Activated CD4-positive, CD25-positive, alpha-beta regulatory T cell treated with anti-CD3 and anti-CD28 coated beads, Interleukin-2, amount 50 U/mL, for 72 hours (primary cell): ENCODE measurements at places on chromosomes 6 and 20.

- no peak for DNase-seq
Measured at GRCh38 chr6:149157126-149157525, 160.4 kb upstream of the TAB2 start.

DNA sequence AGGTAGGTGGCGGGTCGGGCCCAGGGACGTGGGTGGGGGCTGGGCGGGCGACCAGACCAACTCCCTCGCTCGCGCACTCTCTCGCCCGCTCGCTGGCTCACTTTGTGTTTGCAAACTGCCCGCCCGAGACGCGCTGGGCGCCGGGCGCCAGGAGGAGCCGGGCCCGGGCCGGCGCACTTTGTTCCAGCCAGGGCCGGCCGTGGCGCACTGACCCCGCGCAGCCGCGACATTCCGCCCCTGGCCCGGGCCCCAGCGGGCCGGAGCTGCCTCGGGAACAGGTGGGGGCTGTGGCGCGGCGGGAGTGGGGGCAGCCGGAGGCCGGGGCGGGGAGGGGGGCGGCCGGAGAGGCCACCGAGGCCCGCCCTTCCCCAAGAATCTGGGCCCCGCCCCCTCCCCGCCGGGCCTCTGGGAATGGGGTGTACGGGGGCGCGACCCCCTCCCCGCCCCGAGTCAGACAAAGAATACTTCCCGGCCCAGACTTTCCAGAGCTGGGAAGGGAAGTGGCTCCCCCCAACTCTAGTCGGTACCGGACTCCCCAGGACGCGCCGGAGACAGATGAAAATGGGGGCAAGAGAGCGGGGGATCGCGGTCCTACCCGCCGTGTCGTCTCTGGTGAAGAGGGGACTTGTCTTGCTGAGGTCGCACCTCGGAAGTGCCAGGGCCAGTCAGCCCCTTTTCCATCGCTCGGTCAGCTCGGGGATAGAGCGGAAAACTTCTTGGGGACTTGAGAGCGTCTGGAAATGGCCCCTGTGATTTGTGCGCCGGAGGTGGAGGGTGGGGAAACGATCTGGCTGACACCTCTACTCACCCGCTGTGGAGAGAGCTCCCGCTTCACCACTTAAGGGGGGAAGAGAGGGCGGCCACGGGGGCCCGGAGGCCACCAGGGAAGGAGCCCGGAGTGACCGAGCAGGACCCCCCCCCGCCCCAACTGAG, 951 bp downstream of the FOXP4 start:
- peak; percentile 39 for DNase-seq

DNA sequence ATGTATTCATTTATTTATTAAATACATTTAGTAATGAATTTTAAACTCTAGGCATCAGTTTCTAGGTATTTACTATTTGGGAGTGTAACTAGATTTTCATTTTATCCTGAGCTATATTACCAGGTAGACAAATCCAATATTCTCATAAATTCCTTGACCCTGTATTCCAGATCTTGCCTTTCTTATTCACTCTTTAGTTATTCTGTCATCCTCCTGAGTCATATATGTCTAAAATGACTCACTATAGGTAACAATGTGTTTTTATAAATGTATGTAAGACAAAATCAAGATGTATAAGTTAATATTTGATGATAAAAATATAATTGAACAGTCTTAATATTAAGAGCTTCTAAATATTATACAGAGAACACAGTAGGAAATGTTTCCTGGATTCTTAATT, 642.1 kb upstream of the NRSN1 start:
- DNase-seq: no peak

DNA sequence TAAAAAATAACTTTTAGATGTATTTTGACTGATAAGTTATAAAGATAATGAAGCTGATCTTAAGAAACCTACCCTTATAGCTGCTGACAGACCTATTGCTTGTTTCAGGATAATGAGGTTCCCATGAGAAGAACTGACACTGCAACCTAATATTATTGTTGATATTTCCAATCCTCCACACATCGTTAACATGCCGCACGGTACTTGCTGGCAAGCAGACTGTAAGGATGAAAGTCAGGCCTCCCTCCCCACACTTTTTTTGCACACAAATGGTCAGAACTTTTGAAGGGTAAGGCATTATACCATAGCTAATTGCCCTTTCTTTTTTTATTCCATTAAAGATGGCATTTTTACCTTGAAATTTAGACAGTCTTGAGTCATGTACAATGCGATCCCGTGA, 210.9 kb downstream of the UST start:
- no peak for DNase-seq

GRCh38 chr20:17622086-17622850, 52.4 kb downstream of the DSTN start:
- DNase-seq: peak; percentile 20

GRCh38 chr6:155497273-155497672, 41.6 kb upstream of the NOX3 start:
- no peak for DNase-seq

DNA sequence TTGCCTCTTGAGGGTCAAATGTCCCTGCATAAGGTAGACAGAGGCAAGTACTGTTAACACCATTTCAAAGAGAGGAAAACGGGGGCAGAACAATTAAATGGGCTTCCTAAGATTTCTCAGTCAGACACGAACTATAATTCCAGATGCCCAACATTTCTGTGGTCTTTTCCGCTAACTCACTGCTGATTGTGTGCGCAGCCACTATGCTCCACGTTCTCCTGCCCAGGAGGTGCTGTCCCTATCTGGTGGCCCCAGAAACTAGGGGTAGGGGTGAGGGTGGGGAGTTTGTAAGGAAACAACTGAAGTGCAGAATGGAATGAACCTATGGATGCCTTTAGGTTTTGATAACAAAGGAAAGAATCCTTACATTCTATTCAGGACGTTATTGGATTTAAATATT, 86.1 kb upstream of the BACH2 start:
- DNase-seq: no peak

- DNase-seq: no peak
Measured at GRCh38 chr6:130675072-130675471, 152.1 kb upstream of the SMLR1 start.

GRCh38 chr6:156167016-156167624, 610.1 kb upstream of the ARID1B start:
- no peak for DNase-seq

DNA sequence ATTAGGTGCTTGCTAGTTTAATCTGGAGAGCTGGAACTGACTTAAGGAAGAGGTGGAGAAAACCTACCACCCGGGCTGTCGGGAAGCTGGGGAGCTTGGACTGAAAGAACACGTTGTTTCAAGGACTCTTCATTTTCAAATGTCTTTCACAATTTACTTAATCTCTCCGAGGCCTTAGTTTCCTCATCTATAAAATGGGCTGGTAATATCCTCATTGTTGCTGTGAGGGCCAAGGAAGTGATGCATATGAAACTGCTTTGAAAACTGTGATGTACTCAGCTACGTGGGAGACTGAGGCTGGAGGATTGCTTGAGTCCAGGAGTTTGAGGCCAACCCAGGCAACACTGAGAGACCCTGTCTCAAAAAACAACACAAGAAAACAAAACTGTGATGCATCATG, 36.7 kb upstream of the NKX2-2 start:
- DNase-seq: no peak

DNA sequence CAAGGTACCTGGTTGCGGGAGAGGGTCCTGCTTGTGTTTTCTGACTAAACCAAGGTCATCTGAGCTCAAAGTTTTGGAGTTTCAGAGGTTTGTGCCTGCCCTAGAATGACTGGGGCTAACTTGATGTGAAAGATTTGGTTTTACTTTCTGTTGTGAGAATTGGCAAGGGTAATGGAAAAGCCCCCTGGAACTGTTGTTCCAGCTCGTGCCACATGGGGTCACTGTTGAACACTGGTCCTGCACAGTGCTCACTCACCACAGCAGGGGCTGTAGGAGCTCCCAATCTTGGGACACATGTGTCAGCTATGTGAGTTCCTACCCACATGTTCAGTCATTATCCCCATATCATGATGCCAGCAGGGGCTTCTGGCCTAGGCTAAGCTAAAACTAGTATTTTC, 6.5 kb downstream of the TGM6 start:
- DNase-seq: peak; percentile 53

GRCh38 chr20:16553101-16553500, 20.1 kb downstream of the KIF16B start:
- no peak for DNase-seq

DNA sequence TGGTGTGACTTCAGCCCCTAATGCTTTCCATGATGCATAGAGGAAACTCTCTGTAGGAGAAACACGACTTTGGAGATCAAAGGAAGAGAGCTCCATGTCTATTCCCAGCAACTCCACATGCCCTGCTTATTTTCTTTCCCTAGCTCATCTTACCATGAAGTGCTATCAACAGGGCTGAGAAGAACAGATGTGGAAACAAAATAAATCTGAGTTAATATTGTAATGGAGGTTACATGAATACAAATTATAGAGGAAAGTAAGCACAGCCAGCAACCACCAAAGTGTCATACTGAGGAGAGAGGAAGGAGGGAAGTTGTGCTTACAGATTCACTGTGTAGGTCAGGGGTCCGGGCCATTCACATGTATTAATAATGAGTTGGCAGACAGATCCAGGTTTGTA, 157.5 kb downstream of the RFPL4B start:
- no peak for DNase-seq

DNA sequence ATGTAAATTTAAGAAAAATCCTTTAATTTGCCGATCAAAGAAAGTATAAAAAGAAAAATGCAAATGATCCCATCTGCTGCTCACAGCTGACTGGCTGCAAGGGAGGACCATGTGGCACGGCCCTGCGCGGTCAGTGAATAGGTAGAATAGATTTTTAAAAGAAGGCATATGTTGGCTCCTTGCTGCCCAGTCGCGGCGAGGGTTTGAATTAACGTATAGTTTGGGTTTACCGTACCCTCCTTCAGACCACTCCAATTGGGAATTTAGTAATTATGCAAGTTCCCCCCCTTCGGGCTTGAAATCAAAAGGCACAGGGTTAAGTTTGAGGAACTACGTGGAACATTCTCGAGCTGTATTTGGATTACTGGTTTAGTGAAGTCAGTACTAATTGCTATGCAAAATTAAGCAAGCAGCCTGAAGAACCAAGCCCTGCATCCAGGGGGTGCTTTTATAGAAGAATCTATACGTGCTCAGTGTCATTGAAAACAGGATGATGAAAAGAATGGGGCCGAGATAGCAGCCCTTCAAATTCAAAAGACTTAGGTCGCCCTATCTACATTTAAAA, 1.1 kb upstream of the BEND3 start:
- no peak for DNase-seq

GRCh38 chr6:30781743-30782424, 37.5 kb upstream of the IER3 start:
- DNase-seq: no peak

DNA sequence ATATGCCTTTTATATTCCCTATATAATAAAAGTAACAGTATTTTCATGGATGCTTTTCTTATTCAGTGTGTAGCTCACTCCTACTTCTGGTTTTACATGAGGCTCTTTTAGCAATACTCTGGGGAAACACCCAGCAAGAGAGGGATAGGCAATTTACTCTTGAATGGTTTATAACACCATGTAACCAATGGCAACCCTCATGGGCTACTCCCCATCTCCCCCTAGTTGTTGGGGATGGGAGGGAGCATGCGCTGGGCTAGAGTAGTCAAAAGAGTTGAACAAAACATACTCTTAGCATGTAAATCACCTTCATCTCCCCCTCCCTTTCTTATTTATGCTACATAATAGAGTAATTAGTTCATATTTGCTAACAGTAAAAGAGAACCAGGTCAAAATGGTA, 140.1 kb upstream of the LRFN2 start:
- no peak for DNase-seq

DNA sequence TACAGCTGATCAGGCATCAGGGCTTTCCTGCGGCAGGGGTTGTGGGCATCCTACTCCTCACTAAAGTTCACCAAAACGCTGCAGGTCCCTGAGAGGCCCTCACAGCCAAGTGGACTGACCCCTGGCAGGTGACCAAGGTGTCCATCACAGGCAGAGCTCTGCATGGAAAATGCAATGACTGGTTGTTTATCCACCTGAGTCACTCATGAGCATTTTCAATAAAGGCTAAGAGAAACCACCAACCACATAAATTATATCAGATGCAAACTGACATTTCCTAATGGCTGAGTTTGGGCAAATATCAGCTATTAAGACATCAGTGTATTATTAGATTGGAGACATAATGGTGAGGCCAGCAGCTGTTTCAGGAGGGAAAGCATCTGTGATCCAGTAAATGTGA, 152.7 kb upstream of the SYNDIG1 start:
- no peak for DNase-seq

- DNase-seq: no peak
Measured at GRCh38 chr20:47857187-47857568, 71.9 kb upstream of the SULF2 start.

- DNase-seq: no peak
Measured at GRCh38 chr20:43513372-43513930, 6.0 kb downstream of the L3MBTL1 start.

DNA sequence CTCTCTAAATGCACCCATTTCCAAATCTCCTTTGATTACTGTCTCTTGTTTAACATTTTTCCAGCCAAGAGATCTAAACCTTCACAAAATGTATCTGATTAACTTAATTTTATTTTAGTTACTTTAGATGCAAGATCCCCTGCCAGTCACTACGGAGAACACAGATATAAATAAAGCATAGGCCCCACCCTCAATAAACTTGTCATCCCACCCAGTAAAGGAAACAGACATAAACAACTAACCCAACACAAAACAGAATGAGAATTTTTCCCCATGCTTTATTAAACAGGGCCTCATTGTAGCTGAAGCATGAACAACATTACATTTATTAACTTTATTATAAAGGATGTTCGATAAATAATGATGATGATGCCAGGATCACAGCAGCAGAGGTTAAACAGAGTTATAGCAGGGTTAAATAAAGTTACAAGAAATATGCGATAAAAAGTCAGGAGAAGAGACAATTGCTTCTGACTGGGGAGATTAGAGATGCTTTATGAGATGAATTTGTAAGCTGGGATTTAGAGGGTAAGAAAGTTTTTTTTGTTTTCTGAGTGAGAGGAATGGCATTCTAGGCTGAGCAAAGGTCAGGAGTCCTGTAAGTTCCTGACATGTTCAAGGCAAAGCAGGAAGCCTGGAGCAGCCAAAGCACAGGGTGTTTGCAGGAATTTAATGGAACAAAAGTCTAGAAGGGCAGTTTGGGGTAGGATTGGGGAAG, 41.1 kb downstream of the TFAP2A start:
- no peak for DNase-seq

DNA sequence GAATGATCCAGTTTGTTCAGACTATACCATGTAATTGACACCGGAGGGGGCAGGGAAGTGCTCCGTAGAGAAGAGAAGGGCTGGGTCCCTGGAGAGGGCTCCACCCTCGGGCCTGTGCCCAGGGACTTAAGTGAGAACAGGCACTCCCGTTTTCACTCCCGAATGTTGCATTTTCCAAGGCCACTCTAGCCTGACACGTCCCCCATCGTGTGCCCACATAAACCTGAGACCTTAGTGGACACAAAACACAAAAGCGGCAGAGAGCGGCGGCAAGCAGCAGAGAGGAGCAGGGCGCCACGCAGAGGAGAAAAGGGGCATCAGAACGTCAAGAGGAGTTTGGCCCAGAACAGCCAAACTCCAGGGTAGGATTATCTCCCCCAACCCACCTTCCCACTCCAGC, 1405.1 kb downstream of the GRIK2 start:
- DNase-seq: no peak
